ENCODE measurements at places on chromosomes 16 and 17.

- no peak for DNase-seq
These were observed 3.5 kb upstream of the AGRP start for GRCh38 chr16:67486805-67487204.

GRCh38 chr16:57409065-57409464 lies 4.5 kb downstream of the CCL17 start:
- DNase-seq, result no peak

DNA sequence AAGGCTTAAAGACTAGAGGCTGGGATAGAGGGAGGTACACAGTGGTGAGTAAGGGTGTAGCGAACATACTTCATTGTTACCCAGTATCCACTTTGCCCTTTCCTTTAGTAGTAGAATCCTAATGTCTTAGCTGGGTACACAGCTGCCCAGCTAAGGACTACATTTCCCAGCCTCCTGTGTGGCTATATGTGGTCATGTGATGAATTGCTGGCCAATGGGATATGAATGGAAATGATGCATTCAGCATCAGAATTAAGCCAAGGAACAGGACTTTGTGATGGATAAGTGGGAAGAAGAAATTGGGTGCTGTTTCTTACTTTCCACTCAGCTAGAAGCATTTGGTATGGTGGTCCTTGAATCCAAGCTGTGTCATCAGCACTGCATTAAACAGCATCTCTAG lies 55.9 kb downstream of the FOXL1 start:
- DNase-seq, result no peak

GRCh38 chr17:76268991-76269981 lies 4.1 kb downstream of the UBALD2 start:
- DNase-seq, result no peak

GRCh38 chr16:51327001-51327400 lies 175.9 kb upstream of the SALL1 start:
- no peak for DNase-seq

GRCh38 chr17:29129731-29130130 lies 50.5 kb downstream of the MYO18A start:
- no peak for DNase-seq

- no peak for DNase-seq
These were observed 11.0 kb upstream of the CUEDC1 start for GRCh38 chr17:57966246-57966645.

DNA sequence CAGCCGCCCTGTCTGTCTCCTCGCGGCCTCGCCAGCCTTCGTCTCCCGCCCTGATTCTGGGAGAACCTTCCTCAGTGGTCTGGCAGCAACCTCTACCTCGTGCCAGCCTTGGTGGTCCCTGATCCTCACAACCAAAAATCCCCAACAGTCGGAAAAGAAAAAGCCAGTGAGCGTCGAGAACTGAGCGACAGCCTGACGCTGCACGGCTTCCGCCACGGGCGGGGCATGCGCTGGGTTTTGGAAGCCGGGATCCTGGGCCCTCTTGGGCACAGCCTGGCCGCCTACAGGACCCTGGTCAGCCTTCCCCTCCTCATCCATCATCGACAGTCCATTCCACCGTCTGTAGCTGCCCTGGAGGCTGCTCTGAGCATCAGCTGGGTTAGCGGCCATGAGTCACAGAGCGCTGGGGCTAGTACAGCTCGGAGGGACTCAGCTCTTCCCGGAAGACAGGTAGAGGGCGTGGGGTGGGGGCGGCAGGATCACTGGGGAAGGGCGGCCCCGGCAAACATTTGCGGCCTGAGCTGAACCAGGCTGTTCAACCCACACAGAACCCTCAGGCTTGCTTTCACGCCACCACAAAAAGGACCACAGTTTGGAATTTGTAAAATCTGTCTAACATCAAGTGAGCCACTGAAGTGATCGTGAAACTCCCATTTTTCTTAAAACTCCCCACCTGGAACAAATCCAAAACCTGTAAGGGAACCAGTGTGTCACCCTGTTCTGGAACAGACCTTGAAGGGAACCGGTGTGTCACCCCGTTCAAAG lies 55.4 kb upstream of the DOC2B start:
- no peak for DNase-seq

- no peak for DNase-seq
These were observed 457.0 kb upstream of the ZFHX3 start for GRCh38 chr16:73504591-73505575.

- DNase-seq, result no peak
These were observed 2.8 kb downstream of the ATXN1L start for GRCh38 chr16:71848622-71849021.

- DNase-seq, result no peak
These were observed 21.4 kb downstream of the WSB1 start for GRCh38 chr17:27315322-27315721.

DNA sequence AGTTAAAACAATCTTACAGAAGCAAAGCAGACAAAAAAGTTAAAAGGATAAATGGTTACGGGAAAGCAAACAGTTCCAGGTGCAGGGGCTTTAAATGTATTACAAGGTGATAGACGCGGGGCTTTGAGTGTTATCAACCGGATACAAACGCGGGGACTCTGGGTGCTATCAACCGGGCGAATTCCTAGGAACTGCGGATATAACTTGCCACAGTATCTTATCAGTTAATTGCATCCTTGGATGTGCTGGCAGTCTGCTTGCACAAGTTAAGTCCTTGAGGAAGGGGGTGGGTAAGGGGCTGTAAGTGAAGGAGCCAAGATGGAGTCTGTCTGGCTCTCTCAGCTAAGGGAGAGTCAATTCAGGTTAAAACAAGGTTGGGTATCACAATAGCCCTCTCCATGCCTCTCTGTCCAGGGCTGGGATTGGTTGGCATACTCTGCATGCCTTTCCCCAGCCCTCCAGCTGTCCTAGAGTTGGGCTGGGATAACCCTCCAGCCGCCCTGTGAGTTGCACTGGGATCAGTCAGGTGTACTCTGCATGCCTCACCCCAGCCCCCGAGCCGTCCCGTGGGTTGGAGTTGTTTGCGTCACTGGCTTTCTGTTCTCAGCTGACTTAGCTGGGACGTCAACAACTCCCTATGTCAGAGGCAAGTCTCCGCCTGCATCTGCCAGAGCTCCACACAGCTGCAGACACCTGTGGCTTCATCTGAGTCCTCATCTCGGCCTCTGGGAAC lies 40.9 kb downstream of the TMEM235 start:
- DNase-seq, result no peak

DNA sequence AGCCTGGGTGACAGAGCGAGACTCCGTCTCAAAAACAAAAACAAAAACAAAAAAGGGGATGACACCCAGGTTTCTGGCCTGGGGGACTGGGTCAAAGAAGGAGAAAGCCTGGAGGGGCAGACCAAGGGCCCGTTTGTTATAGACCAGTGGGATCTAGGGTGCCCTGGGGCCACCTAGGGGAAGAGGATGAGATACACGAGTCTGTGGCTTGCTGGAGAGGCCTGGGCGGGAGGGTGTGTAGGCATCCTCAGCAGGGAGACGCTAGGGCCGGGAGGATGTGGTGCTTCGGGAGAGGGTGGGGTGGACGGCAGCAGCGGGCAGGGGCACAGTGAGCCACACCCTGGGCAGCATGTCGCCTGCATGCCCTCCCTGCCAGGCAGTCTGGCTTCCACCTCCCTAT lies 17.1 kb upstream of the CRK start:
- DNase-seq, result no peak

DNA sequence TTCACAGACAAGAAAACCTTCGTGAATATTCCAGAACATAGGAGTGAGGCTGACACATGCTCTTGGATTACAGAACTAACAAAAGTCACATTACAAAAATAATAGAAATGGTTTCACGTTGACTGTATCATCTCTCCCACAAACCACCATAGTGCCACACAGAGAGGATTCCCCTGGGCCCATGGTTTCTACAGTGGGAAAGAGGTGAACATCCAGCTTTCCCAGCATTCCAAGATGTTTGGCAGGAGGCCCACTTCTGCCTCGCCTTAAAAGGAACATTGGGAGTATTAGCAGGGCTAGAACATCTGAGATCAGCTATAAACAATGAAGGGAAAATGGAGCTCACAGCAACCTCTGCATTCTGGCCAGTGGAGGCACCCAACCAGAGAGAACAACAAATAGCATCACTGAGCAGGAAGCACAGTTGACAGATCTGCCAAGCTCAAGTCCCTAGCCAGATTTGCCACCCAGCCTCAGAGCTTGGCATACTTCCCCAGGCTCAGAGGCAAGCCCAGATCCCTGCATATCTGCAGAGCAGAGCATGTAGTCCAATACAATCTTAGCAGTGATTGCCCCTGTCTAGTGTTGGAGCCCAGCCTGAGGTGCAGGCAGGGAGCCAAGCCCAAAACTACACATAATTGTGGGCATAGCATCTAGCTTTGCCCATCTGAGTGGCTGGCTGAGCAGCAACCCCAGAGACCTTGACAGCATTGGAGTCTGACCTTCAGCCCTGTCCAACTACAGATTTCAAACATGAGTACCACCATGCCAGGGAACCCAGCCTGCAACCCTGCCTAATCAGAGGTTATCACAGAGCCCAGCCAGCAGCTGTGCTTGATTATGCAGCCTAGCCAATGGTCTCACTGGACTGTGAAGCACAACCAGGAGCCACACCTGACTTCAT lies 260.4 kb downstream of the CEP112 start:
- DNase-seq, result no peak

- DNase-seq, result no peak
These were observed 42.2 kb upstream of the TNRC6C start for GRCh38 chr17:77916264-77916663.

- DNase-seq, result no peak
These were observed 230.3 kb downstream of the MRTFB start for GRCh38 chr16:14301169-14302030.

- no peak for DNase-seq
These were observed 505.8 kb upstream of the HSBP1 start for GRCh38 chr16:83301971-83302370.

DNA sequence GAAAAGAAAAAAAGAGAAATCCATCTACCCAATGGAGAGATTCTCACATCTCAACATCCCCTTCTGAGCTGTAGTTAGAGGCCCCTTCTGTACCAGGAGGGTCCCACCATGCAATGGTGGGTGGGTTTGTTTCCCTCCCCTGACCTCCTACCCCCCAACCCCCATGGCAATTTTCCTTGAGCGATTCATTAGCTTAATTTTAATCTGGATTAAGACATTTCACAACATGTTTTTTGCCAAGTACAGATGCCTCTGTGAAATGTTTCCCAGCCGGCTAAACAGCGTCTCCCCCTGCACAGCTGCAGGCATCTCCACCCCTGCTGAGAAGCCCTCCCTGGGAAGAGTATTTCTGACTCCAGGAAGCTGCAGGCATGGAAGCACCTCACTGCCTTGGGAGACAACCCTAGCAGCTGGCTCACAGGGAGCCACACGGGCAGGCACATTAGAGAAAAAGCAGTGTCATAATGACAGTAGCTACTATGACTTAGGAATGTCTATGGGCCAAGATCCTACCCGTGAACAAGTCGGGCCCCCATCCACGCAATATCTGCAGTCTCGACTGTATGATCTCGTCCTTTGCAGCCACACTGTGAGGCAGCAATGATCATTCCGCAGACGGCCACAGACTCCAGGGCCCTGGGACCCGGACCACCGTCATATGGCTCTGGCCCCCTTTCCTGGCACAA lies 117.3 kb downstream of the ADCY9 start:
- DNase-seq, result no peak

- no peak for DNase-seq
These were observed 2.0 kb upstream of the CCDC42 start for GRCh38 chr17:8746501-8747236.

- no peak for DNase-seq
These were observed 375.3 kb downstream of the WWOX start for GRCh38 chr16:78474762-78475161.

DNA sequence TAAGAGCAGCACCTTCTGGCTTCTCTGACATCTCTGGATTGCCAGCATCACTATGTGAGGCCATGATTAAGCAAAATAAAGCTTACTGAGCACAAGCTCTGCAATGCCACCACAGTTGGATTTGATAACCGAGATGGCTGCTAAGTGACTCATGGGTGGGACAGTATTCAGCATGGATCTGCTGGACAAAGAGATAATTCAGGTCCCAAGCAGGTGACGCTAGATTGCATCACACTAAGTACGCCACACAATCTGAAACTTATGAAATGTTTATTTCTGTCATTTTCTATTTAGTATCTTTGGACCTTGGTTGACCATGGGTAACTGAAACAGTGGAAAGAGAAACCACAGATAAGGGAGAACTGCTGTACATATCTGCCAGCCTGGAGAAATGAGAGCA lies 27.4 kb downstream of the CDRT15 start:
- DNase-seq, result no peak

GRCh38 chr17:65381152-65381551 lies 180.3 kb downstream of the AXIN2 start:
- no peak for DNase-seq

- DNase-seq, result no peak
These were observed 46.2 kb upstream of the CRYM start for GRCh38 chr16:21324267-21324666.

- no peak for DNase-seq
These were observed 24.1 kb downstream of the ANKRD40 start for GRCh38 chr17:50683434-50684287.

DNA sequence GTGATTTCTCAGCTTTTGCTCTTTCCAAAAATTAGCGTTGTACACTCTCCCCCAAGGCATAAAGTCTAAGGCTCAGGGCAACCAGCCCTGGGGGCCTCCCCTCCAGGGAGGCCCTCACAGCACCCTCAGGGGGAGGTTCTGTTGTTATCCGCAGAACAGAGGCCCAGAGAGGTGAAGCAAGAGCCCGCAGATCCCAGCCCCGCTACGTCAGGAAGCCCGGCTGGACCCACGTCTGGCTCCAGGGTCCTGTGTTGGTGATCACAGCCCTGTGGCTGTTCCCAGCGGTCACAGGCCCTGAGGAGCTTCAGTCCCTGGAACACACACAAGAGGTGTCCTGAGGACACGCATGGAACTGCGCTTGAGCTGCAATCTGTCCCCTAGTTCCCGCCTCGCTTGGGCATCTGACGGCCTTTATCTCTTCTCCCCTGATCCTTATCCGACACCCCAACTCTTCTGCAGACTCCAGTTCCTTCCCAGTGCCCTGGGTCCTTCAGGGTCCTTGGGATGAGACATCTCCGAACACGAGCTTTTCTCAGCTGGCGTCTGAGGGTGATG lies 1.1 kb upstream of the ZG16B start:
- DNase-seq, result no peak

DNA sequence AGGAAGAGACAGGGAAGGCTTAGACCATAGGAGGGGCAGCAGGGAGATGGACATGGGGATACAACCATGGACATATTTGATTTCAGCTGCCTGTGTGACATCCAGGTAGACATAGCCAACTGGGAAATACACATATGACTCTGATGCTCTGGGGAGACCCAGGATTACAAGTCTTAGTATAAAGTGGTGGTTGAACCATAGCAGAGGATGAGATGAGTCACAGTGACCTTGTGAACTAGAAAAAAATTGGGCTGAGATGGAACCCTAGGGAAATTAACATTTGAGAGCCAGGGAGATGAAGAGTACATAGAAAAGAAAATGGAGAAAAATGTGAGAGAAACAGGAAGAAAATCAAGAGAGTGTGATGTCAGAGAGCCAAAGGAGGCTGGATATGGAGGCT lies 10.2 kb downstream of the MARCHF10 start:
- no peak for DNase-seq

DNA sequence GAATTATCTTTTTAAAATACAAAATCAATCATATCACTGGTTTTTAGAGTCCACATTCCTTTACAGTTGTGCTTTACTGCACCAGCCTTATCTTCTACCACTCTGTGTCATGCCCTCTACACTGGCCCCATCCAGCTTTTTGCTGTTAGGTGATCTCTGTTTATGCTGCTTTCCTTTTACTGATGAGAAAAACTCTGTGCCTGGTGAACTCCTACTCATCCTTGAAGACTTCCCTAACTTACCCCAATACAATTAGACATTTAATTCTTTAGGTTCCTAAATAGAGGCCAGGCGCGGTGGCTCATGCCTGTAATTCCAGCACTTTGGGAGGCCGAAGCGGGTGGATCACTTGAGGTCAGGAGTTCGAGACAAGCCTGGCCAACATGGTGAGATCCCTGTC lies 64.6 kb downstream of the MRTFB start:
- DNase-seq, result no peak

Measured in activated CD4-positive, CD25-positive, alpha-beta regulatory T cell (primary cell).